Astrocyte (in vitro differentiated cells and primary cell): ENCODE measurements at places on chromosomes 7 and 10.
A peak's percentile ranks its signal among the peaks of the same experiment; 100 is the strongest.

DNA sequence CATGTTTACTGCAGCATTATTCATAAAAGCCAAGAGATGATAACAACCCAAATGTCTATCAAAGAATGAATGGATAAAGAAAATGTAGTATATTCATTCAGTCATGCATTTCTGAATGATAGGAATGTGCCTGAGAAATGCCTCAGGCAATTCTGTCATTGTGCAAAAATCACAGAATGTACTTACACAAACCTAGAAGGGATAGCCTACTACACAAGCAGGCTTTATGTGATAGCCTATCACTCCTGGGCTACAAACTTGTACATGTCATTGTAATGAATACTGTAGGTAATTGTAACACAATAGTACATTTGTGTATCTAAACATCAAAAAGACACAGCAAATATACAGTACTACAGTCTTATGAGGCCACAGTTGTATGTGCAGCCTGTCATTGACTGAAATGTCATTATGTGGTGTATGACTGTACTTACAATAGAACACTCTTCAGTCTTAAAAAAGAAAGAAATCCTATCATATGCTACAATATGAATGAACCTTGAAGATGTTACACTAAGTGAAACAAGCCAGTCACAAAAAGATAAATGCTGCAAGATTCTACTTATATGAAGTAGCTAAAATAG lies 141.8 kb upstream of the GPR22 start:
- peak; percentile 20 for DNase-seq

DNA sequence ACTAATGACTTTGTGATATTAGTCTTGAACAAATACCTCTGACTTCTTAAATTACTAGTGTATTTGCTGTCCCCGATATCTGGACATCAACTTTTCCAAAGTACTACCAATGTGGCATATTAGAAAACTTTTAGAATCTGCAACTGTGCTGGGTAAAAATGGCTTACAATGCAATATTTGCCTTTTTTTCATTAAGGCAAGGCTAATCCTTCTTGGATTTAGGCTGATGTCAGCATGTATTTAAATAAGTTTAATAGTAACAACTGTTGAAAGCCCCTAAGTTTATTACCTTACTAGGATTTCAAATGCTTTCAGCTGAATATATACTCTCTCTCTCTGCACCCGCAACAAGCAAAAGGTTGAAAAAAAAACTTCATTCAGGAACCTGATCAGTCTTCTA lies 1232.3 kb downstream of the REEP3 start:
- no peak for DNase-seq

GRCh38 chr10:104424719-104425118 lies 71.1 kb downstream of the CFAP58 start:
- no peak for DNase-seq

DNA sequence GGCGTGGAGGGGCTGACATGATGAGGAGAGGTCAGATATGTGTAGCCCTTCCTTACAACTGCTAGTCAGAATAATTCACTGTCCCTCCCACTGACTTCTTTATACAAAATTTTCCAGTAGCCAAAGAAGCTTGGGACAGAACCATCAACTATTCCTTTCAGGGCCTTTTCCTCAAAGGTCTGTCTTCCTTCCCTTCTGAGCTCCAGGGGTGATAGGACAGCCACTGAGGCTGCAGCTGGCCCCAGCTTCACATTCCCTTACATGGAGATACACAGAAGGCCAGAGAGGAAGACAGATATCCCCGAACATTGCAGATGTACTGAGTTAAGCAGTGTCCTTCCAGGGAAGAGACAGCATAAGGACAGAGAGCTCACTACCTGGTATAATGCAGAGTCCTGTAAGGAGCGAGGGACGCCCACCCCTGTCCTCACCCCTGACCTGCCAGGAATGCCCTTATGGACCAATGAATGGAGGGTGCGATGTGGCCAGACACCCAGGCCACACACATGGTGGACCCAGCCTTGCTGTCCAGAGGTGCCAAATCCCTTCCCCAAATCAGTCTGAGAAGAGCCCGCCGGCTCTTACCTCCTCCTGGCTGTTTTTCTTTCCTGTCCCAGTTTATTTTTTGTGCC lies 754.7 kb downstream of the GRID1 start:
- DNase-seq = no peak

GRCh38 chr7:88071994-88072714 lies 138.1 kb downstream of the ADAM22 start:
- DNase-seq = no peak

DNA sequence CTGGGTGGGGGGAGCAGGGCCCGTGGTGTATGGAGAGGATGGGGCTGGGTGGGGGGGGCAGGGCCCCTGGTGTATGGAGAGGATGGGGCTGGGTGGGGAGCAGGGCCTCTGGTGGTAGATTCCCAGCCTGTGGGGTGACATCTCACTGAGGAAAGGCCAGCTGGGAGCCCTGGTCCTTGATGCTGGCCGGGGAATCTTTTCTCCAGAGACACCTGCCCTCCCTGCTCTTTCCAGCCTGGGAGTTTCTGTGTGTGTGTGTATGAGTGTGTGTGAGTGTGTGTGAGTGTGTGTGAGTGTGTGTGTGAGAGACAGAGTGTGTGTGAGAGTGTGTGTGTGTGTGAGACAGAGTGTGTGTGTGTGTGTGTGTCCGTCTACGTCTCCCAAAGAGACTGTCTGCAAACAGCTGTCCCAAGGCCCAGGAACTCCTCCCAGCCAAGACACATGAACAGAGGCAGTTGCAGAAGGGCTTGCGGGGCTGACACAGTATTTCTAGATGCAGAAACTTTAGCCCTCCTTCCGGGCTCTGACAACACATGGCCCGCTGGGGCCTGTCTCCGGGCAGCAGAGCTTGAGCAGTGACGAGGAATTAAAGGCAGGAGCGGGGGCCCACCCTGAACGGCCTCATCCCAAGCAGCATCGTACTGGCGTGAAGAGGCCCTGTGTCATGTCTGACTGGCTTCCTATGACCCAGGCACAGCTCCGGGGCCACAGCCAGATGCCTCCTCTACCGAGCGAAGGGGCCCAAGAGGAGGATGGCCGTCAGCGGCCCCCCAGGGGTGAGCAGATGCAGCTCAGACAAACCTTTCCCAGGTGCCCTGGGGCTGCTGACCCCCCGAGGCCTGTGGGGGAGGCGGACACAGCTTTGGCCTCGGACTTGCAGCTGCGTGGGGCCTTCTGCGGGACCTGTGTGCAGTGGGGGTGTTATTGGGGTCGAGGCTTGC lies 24.3 kb downstream of the FAM20C start:
- no peak for DNase-seq

DNA sequence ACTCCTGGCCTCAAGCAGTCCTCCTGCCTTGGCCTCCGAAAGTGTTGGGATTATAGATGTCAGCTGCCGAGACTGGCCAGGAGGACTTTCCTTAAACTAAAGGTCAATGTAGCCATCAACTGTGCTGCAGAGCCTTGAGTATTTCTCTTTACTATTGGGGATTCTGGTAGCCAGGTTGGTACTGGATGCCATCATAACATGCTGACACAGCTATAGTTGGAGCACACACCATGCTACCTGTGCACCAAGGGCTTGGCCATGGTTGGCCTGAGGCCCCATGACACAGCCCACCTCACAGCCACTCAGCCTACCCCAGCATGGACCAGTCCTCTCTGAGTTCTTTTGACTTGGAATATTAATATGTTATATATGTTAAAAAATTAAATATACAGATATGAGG lies 54.4 kb downstream of the HECTD2 start:
- no peak for DNase-seq

DNA sequence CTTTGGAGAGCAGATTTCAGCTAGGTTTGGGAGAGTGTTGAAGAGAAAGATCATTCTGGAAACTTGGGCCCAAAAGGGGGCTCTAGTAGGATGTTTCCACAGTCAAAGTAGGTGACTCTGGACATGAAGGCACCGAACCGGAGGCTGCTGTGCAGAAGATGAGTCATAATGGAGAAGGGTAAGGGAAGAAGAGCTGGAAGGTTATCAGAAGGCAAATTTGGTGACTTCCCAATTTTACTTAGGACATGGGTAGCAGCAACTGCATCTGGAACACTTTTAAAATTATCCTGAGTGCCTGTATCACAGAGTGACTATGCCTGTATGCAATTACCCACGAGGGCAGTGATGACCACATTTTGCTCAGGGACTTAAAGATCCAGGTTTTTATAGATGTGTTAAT lies 38.8 kb downstream of the PIK3AP1 start:
- DNase-seq = no peak

GRCh38 chr7:46649876-46650275 lies 728.8 kb upstream of the IGFBP3 start:
- peak; percentile 30 for DNase-seq

GRCh38 chr10:128124813-128125403 lies 1.3 kb downstream of the MKI67 start:
- no peak for DNase-seq

DNA sequence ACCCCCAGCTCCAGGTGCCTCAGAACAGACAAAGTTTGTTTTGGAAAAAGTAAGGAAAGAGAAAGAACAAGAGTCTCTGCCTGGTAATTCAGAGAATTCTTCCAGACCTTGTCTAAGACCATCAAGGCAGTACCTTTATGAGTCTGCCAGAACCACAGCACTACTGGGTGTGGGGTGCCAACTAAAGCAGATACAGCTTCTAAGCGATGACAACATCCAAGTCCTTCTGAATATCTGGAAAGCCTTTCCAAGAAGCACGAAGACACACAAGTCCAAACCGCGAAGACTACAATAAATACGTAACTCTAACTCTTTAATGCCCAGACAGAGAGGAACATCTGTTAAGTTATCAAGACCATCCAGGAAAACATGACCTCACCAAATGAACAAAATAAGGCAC lies 94.3 kb downstream of the SIRT1 start:
- peak; percentile 51 for DNase-seq

GRCh38 chr7:116223588-116223987 lies 13.2 kb downstream of the TES start:
- DNase-seq = no peak

DNA sequence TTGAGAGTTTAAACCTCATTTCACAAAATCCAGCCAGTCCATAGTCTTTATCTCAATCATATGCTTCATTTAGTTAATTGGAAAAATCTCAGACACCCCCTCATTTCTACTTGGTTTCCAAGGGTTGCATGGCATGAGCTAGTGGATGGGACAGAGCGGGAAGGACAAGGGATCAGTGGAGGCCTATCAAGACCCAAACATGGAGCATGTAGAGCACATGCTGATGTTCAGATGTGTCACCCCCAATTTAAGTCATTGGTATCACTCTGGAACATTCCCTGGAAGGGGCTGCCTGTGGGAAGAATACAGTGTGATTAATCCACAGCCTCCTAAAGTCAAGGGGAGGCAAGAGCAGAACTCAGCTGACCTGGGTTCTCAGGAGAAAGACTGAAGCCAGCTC lies 2.3 kb downstream of the C10orf71 start:
- DNase-seq = no peak

DNA sequence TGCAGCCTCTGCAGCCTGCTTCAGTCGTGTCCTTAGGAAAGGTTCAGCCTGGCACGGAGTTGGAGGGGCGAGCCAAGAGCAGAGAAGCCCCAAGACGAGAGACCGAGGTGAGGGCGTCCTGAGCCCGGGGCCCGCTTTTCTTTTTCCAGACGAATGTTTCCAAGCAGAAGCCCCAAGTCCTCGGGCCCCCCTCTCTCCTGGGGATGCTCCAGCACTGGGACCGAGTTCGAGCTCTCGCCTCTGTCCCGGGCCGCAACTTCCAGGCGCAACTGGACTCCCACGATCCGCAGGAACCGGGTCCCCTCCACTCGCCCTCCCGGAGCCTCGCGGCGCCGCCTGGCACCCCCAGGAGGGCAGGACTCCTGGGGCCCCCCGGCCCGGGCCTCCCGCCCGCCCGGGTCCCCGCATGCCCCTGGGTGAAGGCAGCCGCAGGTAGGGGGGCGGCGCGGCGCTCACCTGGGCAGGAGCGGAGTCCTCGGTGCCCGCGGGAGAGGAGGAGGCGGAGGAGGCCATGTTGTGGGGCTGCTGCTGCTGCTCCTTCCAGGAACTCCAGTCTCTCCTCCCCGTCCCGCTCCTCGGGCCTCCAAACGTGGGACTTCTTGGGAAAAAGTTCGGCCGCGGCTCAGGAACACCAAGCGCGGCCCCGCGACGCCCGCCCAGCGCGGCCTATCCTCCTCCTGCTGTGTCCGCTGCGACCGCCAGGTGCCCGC lies 45.3 kb upstream of the CDK1 start:
- DNase-seq = no peak

DNA sequence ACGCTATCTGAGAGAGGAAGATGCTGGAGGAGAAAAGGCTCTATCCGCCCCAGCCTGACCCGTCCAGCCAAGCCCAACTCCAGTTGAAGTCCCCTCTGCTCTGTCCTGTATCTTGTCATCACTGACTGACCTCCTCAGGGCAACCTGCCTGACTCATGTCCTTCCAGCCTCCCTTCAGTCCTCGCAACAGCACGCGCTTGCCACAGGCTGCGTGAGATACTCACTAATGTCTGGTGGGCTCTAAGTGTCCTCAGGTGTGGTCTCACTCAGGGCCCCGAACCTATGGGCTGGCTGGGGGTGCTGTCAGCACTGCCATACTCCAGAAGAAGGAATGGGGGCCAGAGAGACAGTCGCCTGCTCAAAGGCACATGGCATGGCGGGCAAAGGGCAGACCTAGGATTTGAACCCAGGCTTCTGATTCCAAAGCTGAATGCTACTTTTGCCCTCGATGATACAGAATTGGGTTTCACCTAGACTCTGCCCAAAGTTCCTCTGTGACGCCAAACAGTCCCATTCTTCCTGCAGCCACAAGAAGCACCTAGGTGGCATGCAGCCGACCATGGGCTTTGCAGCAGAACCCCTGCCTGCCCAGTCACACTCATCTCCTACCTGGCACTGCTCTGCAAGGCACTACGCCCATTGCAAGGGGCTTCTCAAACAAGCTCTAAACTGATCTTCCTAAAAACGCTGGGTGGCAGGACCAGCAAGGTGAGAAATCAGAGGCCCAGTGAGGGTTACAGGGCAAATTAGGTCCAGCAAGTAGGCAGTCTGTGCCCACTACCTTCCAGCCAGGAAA lies 8.5 kb downstream of the FAM53B start:
- DNase-seq = no peak

GRCh38 chr7:70400829-70401380 lies 731.0 kb upstream of the GALNT17 start:
- no peak for DNase-seq

GRCh38 chr7:86706406-86706805 lies 62.7 kb downstream of the GRM3 start:
- no peak for DNase-seq

GRCh38 chr10:72802332-72802731 lies 91.2 kb upstream of the OIT3 start:
- peak; percentile 39 for DNase-seq
